Hypothalamus (tissue), 51 donors: ENCODE measurements at places on chromosomes 6 and 20.

GRCh38 chr6:111952821-111953540, 79.7 kb upstream of the FYN start:
- DNase-seq, result no peak

DNA sequence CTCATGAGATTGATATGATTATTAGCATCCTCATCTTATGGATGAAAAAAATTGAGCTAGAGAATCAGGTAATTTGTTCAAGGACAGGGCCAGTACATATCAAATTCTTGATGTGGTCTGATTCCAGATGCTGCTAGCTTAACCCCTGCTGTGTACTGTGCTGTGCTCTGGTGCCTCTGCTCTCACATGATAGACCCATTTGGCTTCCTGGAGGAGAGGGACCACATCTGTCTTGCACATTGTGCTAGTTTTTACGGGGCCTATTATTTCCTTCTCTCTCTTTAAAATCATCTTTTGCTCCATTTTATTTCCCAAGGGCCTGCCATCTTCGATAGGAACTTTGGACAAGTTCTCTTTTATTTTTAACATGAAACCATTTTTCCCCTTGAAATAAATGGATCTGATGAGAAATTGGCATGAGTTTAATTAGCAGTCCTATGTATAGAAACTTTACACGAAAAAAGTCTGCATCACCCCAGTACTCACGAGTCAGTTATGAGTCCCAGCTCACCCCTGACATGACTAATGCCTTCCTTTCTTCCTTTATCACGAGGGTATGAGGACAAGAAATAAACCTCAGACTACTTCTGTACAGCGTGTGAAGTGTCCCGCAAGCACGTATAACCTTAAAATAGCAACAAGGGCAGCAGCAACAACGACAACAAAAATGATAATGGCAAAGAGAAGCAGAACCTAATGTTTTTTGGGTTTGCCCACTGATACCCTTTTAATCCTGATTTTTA, 26.5 kb downstream of the CD109 start:
- DNase-seq, result no peak

- DNase-seq, result no peak
Observed at GRCh38 chr6:111212625-111213024, 125.3 kb downstream of the SLC16A10 start.

DNA sequence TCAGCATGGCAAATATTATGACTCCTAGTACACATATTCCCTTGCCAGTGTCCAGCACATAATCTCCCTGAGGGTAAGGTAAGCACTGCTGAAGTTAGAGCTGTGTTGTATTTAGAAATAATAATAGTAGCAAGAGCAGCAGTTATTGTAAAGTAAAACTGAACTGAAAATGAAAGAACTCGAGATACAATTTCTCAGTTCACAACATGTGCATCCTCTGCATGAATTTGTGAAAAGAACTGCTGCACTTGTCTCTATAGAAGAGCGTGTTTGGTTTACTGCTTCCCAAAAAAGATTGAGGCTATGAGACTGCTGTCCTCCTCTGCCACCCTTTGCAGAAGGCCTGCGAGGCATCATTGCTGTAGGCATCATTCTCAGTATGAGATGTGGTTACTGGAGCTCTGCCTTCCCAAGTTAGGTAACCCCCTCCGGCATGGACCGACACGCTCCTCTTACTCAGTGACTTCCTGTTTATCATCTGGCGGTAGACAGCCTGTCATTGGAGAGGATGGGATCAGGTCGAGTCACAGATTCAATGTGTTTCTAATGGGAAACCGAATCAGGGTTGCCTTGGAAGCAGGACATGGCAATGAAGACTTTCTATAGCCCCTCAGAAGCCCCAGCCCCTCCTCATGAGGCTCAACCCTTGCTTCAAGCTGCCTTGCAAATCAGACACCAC, 48.1 kb downstream of the SLC24A3 start:
- DNase-seq, result no peak

DNA sequence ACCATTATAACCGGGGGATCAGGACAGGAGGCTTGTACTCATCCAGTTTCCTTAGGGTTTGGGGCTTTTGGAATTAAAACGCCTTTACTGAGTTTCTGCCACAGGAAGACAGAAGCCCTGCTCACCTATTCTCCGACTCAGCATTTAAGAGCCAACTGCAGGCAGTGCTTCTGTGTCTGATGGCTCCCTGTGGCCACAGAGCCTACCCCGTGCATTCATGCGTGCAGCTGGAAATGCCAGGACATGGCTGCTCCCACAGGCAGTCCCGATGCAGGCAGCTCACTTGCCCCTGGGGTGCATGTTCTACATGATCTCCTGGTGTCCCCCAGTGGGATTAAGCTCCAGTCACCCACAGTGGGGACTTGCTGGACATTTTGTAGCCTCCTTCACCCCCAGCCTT, 22.2 kb downstream of the ZNF831 start:
- DNase-seq, result no peak

DNA sequence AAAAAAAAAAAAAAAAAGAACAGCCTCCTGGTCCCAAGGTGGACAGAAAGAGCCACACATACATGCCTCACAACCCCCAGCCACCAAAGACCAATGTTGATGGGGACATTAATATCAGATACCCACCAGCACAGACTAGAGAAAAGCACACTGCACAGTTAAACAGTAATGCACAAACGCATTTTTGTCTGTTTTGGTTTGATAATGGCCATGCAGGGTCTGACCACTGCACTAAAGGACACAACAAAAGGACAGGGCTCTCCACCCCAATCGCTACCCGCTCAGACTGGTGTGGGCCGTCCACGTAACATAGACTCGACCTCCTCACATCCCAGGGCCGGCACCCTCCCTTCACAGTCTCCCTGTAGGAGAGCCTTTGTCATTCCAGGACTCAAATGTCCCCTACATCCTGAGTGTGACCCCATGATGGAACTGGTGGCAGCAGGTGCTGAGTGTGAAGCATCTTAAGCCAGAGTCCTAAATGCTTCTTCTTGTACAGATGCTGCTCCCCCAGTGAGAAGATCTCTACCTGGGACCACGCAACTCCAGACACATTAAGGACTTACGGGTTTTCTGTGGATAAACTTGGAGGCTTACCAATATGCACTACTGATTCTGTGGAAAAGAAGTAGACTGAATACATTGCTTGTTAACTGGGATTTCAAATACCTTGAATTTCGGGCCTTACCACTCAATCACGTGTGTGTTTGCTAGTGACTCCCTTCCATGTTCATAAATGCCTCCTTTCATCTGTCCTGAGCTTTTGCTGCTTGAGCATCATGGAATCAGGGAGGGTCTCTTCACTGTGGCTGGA, 28.0 kb downstream of the RRBP1 start:
- no peak for DNase-seq

DNA sequence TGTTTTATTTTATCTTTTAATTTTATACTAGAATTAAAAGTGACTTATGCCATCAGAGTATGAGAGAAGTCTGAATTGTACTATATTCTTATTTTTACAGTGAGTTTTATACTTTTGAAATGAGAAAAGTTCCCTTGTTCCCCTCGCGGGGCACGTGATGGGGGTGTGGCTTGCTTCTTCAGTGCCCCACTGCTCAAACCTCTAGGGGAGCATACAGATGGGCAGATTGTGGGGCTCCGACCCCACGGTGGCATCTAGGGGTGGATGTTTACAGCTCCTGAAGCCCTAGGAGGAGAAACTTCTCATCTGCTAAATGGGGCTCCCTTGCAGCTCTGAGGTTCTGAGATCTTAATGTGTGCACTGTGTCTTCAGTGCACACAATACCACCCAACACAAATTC, 11.9 kb upstream of the MAS1L start:
- no peak for DNase-seq

GRCh38 chr20:22008456-22008855, 303.0 kb downstream of the PAX1 start:
- DNase-seq, result no peak

DNA sequence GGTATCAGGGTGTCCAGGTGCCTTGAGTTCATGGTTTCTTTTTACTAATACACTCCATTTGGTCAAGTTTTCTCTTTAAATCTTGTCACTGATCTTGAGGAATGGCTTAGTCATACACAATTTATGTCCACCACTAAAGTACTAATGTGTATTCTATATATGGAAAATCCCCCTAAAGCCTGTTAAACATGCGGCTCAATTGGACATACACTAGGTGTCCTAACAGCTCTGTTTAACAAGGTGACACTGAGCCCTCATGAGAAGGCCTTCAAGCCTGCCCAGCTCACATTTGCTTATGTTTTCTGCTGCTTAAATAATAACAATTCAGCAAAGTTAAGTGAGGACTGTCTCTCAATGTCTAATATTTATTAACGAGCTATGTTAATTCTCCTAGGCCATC, 31.5 kb downstream of the PDE7B start:
- DNase-seq, result no peak

DNA sequence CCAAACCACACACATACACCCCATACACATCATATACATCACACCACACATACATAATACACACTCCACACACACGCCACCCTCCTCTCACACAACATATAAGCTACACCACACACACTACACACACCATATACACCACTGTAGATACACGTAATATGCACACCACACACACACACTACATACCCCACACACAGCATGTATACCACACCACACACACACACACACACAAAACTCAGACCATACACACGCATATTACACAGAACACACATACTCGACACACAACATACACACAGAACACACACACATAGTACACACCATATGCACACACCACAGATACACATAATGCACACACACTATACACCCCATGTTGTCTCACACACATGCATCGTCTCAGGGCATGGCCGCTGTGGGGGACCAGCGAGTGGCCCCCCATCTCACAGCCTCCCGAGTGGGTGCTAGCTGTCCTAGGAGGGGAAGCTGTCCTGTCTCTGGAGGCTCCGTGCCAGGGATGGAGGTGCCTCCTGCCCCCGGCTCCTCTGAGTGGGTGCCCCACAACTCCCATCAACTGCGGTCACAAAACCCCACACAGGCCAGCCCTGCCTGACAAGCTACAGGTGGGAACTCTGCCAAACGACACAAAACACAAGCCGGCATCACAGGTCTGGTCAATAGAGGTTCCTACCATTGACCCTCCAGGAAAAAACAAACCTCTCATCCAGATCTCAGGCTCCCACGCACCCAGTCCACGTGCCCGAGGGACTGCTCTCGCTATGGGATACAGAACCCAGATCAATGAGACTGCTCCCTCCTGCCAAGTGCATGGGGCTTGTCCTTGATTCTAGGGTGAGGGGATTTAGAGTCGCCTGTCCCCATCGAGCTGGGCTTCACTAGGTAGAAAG, 49.1 kb downstream of the DACT2 start:
- no peak for DNase-seq

- DNase-seq, result no peak
Observed at GRCh38 chr20:9166153-9166780, 97.4 kb downstream of the PLCB4 start.

GRCh38 chr20:53643031-53643832, 49.6 kb upstream of the ZNF217 start:
- DNase-seq, result no peak

- DNase-seq, result no peak
Observed at GRCh38 chr6:148231572-148231971, 111.1 kb upstream of the SASH1 start.

DNA sequence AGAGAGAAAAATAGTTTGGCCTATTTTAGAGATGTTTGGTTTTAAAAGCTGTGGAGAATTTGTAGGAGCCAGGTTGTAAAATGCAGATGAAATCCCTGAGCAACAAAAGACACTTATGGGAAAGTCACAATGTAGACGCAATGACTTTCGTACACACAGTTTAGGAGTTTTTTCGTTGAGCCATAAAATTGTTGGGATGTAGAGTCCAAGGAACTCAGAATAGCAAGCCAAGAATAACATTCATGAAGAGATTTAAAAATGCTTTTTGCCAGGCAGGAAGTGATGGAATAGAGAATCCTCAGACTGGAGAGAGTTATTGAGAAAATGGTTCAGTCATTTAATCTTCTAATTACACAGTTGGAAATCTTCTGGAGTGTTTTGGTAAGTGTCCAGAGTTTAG, 11.5 kb upstream of the PROKR2 start:
- DNase-seq, result no peak

- no peak for DNase-seq
Observed at GRCh38 chr20:55239269-55239668, 763.9 kb downstream of the DOK5 start.

DNA sequence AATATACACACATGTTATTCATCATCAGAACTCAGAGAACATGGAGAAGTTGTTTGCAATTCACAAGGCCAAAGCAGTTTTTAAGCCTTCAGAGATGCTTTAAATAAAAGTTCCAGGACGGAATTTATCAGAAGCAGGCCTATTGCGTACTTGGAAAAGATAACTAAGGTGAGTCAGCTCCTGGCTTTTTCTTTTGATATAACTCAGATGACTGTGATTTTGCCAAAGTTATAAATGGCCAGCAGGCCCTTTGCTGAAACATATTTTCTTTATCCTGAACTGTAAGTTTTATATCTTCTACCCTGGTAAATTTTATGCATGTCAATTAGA, 55.0 kb upstream of the PLCB1 start:
- DNase-seq, result no peak

DNA sequence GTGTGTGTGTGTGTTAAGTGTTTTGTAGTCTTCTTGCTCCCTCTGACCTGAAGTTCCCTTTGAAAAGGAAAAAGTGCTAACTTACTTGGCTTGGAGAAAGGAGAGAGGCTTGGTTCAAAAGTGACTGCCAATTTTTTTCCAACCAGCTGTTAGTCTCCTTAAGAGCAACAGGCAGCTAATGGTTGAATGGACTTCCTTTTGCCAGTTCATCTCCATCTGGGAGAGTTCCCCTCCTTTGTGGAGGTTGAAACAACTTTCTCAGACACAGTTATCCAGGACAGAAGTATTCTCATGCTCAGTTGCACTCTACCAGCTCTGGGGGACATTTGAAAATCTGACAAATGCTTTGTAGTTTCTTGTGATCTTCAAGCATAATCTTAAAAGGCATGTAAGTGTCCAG, 4.5 kb downstream of the RIPOR2 start:
- DNase-seq, result no peak

- no peak for DNase-seq
Observed at GRCh38 chr6:149182262-149182661, 135.2 kb upstream of the TAB2 start.
